Osteoblast (primary cell): ENCODE measurements at places on chromosomes 7 and 10. TPM values are rescaled to one million over a fixed set of nuclear protein-coding genes. Genes with fewer than 3 reads are reported as not detected.

ANXA8L1 gene
- 0.29 and 0.36 TPM in 2 replicates for total RNA-seq

CEP55 gene
- 4.7 TPM in 2 replicates for total RNA-seq

AP1S1 gene
- 101 and 102 TPM in 2 replicates for total RNA-seq

MRLN gene
- not detected in 2 replicates for total RNA-seq

TRIM50 gene
- not detected in 2 replicates for total RNA-seq

MYL10 gene
- total RNA-seq = not detected in 2 replicates

RASSF4 gene
- total RNA-seq = 2.9 and 4.0 TPM in 2 replicates

PHTF2 gene
- 28.6 and 31.5 TPM in 2 replicates for total RNA-seq

HTRA1 gene
- 392 and 413 TPM in 2 replicates for total RNA-seq

C7orf25 gene
- 8.0 and 8.7 TPM in 2 replicates for total RNA-seq

SAP25 gene
- not detected in 2 replicates for total RNA-seq

PMPCB gene
- 79.6 and 83.4 TPM in 2 replicates for total RNA-seq

GCK gene
- not detected in 2 replicates for total RNA-seq

PTPRN2 gene
- total RNA-seq = 0.36 and 0.88 TPM in 2 replicates

COG5 gene
- 29.7 and 51.0 TPM in 2 replicates for total RNA-seq

ERVW-1 gene
- not detected in 2 replicates for total RNA-seq

LIPF gene
- total RNA-seq = not detected in 2 replicates

SVOPL gene
- total RNA-seq = under 0.01 TPM in 1 of 2 replicates, not detected in the other

UNCX gene
- total RNA-seq = not detected in 2 replicates

ZNF488 gene
- total RNA-seq = under 0.01 and 0.29 TPM in 2 replicates

CNTNAP2 gene
- total RNA-seq = 7.6 and 10.6 TPM in 2 replicates

NOC3L gene
- 19.4 and 21.0 TPM in 2 replicates for total RNA-seq

HOXA5 gene
- total RNA-seq = 3.2 and 5.8 TPM in 2 replicates

DDX21 gene
- 56.3 and 61.9 TPM in 2 replicates for total RNA-seq

PLXDC2 gene
- 63.3 and 86.9 TPM in 2 replicates for total RNA-seq

NUPR2 gene
- total RNA-seq = not detected in 2 replicates

KNDC1 gene
- total RNA-seq = under 0.01 TPM in 1 of 2 replicates, not detected in the other

RNF32 gene
- under 0.01 and 0.29 TPM in 2 replicates for total RNA-seq

CYP26C1 gene
- total RNA-seq = under 0.01 TPM in 2 replicates

KIF20B gene
- total RNA-seq = 4.7 and 5.6 TPM in 2 replicates

CNPY1 gene
- not detected in 2 replicates for total RNA-seq

GDF2 gene
- not detected in 2 replicates for total RNA-seq

PDE1C gene
- total RNA-seq = 143 and 149 TPM in 2 replicates

ASAH2 gene
- total RNA-seq = 0.36 and 0.59 TPM in 2 replicates

SEM1 gene
- 16.3 and 21.5 TPM in 2 replicates for total RNA-seq

GFRA1 gene
- total RNA-seq = 76.0 and 76.6 TPM in 2 replicates

CRYGN gene
- 0.59 and 0.72 TPM in 2 replicates for total RNA-seq

URGCP gene
- total RNA-seq = 28.9 and 30.4 TPM in 2 replicates

TCAF1 gene
- total RNA-seq = 57.2 and 77.1 TPM in 2 replicates

PKD2L1 gene
- not detected in 2 replicates for total RNA-seq

AUTS2 gene
- 15.2 and 17.4 TPM in 2 replicates for total RNA-seq

MAGI2 gene
- total RNA-seq = 18.8 and 24.8 TPM in 2 replicates

CPN1 gene
- not detected in 2 replicates for total RNA-seq

CAV2 gene
- 62.8 and 67.3 TPM in 2 replicates for total RNA-seq

IKZF1 gene
- under 0.01 TPM in 1 of 2 replicates, not detected in the other for total RNA-seq

OR13A1 gene
- under 0.01 TPM in 1 of 2 replicates, not detected in the other for total RNA-seq

IRF5 gene
- total RNA-seq = under 0.01 TPM in 2 replicates
